NCI-H774 (cell line): ENCODE measurements at places on chromosomes 1 and 21.

GRCh38 chr1:160494620-160495019, 28.4 kb downstream of the SLAMF6 start:
- DNase-seq, result no peak

DNA sequence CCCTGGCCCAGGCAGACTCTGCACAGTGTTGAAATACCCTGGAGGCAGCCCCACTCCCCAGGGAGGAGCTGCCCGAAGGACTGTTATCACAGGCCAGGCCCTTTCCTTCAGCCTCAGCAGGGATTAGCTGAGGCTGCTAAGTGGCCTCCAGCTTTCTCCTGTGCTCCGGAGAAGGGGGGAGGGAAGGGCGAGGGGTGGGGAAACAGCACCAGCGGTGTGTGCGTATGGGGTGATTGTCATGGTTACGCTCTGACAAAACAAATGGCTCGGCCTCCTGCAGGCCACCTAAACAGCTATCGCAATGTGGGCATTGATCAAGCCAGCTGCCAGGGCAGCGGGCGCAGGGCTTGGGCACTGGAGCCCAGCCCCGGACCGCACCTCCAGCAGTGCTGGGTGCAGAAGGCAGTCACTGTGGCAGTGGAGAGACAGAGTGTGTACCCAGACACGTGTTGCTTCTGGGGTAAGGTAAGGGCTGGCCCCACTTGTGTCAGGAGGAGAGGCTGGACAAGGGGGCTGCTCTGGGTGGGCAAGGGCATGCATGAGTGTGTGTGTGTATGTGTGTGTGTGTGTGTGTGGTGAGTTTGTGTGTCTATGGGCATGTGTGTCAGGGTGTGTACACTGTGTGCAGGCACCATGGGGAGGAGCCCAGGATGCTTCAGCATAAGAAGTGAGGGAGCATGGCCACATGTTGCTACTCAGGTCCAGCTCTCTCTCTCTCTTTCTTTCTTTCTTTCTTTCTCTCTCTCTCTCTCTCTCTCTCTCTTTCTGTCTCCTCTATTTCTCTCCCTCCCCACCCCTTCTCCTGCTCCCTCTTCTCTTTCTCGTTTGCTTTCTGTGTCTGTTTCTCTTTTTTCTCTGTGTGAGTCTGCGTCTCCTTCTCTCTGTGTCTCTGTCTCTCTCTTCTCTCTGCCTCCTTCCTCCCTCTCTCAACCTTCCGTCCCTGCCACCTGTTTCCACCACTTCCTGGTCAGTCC, at the start of gene VWA5B1:
TSS of gene VWA5B1 (plus strand) at position 252 of the 974 bp plus-strand sequence. CDS start 19,727 bp downstream, outside the sequence.
- peak; percentile 8 for DNase-seq

DNA sequence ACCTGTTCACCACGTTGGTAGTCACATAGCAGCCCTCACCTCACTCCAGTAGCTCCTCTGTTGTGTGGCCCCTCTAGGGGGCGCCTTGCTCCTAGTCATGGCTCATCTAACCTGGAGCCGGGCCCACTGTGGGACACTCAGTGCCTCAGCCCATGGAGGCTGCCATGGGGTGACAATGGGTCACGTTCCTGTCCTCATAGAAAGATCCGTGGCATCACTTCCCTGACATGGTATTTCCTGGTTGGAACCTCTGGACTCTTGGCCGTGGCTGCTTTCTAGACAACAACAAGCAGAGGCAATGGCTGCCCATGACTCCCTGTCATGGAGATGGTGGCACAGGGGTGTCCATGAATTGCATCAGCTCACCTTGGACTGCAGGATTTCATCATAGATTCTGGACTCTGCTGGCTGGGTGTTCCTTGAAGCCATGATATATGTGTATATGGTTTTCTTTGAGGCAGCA, 27.5 kb upstream of the SLAMF6 start:
- DNase-seq, result no peak

DNA sequence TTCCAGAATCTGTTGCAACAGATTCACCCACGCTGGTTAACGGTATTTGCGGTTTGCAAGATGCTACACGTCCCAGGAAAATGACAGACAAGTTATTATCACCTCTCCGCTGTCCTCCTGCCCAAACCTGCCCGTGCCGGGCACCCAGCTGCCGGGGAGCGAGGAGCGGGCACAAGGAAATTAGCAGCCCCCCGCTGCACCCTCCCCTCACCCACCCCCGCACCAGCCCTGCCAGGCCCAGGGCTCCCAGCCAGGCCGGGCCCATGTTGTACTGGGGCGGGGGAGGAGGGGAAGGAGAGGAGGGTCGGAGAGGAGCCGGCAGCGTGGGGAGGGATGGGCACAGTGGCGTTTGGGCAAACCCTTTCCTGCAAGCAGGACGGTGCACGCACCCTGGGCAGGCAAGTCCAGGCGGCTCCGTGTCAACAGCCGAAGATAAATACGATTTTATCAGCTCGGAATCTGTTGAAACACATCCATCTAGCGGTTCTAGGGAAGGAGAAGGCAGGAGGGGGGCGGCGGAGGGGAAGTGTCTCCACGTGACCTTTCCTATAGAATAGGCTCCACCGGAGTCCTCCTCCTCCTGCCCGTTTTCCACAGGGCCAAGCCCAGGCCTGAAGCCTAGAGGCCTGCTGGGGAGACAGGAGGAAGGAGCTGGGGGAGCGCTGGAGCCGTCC, 35.1 kb upstream of the CCDC27 start:
- no peak for DNase-seq

DNA sequence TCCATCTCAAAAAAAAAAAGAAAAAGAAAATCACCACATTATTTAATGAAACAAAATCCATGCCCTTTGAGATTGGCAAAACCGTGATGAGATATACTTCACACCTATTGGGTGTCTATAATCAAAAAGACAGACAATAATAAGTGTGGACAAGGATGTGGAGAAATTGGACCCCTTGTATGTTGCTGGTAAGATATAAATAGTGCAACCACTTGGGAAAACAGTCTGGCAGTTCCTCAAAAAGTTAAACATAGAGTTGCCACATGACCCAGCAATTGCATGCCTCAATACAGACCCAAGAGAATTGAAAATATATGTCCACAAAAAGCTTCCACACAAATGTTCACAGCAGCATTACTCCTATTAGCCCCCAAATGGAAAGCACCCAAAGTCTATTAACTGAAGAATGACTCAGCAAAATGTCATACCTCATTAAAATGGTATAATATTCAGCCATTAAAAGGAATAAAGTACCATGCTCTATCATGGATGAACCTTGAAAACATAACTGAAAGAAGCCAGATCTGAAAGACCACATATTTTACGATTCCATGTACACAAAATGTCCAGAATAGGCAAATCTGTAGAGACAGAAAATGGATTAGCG, 24.3 kb downstream of the LMOD1 start:
- no peak for DNase-seq
